ENCODE measurements at places on chromosomes 7 and 10. TPM values are rescaled to one million over a fixed set of nuclear protein-coding genes. Genes with fewer than 3 reads are reported as not detected.

GRCh38 chr10:3763852-3764625, 21.0 kb downstream of the KLF6 start:
- H3K36me3 ChIP-seq: no peaks in the 10 kb centered on the region
- H3K4me1 ChIP-seq: peaks cover 31% of the 10 kb centered on the region
- no peaks in the 10 kb centered on the region for H3K27me3 ChIP-seq
- H3K4me3 ChIP-seq: no peak overlapping the region

- DNase-seq: no peak
- no peaks in the 10 kb centered on the region for H3K4me1 ChIP-seq
- H3K4me3 ChIP-seq: no peak overlapping the region
- H3K27me3 ChIP-seq: no peaks in the 10 kb centered on the region
Measured at GRCh38 chr7:110564246-110564645, 526.7 kb upstream of the LRRN3 start.

DNA sequence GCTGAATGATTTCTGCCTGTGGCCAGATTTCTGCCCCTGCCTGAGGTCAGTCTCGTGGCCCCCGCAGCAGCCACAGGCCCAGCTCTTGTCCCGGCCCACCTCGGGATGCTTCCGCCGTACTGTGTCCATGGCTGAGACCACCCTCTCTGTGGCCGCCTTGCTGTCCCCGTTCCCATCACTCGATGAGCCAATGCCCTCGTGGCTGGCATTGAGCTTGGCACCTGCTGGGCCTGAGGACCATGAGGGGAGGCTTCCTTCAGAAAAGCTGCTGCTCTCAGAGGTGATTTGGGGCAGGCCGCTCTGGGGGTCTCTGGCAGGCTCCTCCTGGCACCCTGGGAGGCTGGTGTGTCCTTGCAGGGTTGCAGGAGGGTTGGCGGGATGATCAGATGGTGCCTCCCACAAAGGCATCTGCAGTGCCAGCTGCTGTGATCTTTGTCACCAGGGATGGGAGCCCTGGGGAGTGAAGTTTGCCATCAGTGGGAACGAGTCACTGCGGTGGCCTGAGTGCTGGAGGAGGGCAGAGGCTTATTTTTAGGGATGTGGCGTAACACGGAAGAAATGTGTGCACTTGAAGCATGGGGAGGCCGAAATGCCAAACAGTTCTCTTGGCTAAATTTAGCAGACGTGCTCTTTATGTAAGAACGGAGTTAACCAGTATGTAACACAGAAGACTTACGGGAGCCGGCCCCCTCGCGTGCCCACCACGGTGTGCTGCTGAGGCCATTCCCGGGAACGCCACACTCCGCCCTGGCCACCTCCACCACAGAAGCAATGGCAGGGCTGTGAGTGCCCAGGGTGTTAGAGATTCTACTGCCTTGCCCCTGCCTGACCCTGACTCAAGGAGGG, 47.7 kb downstream of the VIPR2 start:
- H3K4me3 ChIP-seq: no peak overlapping the region
- no peaks in the 10 kb centered on the region for H3K4me1 ChIP-seq
- H3K27me3 ChIP-seq: no peaks in the 10 kb centered on the region
- H3K36me3 ChIP-seq: no peaks in the 10 kb centered on the region

DNA sequence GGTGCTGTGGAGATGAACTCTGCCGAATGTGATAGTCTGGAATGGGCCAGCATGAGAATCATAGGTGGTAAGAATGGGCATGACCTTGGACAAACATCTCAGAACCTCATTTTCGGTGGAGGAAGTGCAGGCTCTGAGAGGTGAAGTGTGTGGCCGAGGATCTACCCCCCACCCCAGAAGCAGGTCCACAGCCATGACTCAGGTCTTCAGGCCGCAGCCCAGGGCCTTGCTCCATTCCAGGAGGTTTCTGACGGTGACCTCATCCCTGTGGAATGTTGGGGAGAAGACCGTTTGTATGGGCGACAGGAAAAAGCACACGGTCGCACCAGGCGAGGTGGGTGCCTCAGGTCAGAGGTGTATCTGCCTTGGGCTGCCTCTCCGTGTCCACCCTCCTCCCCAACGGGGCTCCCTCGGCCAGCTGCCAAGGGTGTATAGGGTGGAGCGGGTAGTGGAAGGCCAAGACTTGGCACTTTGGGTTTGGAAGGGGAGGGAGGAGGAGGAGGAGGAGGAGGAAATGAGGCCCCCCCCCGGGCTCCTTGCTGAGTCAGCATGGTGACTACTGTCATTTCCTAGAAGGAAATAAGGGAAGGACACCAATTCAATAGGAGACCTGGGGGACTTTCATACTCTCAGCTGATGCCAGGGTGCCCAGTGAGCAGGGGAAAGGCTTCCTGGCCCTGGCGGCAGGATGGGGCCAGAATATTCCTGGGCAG, 168.0 kb upstream of the RHEB start:
- H3K36me3 ChIP-seq: no peaks in the 10 kb centered on the region
- peaks cover 27% of the 10 kb centered on the region for H3K4me1 ChIP-seq
- H3K27me3 ChIP-seq: no peaks in the 10 kb centered on the region

DNA sequence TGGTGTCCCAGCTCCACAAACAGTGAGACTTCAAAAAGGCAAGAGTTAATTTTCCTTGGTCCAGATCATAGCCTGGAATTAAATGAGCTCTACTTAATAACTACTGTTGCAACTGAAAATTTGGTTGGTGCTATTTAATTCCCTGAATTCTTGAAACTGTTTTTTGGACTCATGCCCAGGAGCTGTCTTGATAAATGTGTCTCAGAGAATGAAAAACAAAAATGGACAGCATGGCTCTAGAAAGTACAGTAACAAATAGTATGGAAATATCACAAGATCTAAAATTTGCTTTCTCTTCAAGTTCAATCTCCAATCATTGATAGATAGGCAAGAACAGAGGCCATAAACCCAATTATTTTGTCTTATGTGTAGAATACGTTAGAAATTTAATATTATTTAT, 42.5 kb downstream of the CCDC71L start:
- H3K4me1 ChIP-seq: no peaks in the 10 kb centered on the region
- no peak overlapping the region for H3K27ac ChIP-seq
- no peak for DNase-seq
- no peaks in the 10 kb centered on the region for H3K36me3 ChIP-seq
- no peak overlapping the region for H3K4me3 ChIP-seq

DNA sequence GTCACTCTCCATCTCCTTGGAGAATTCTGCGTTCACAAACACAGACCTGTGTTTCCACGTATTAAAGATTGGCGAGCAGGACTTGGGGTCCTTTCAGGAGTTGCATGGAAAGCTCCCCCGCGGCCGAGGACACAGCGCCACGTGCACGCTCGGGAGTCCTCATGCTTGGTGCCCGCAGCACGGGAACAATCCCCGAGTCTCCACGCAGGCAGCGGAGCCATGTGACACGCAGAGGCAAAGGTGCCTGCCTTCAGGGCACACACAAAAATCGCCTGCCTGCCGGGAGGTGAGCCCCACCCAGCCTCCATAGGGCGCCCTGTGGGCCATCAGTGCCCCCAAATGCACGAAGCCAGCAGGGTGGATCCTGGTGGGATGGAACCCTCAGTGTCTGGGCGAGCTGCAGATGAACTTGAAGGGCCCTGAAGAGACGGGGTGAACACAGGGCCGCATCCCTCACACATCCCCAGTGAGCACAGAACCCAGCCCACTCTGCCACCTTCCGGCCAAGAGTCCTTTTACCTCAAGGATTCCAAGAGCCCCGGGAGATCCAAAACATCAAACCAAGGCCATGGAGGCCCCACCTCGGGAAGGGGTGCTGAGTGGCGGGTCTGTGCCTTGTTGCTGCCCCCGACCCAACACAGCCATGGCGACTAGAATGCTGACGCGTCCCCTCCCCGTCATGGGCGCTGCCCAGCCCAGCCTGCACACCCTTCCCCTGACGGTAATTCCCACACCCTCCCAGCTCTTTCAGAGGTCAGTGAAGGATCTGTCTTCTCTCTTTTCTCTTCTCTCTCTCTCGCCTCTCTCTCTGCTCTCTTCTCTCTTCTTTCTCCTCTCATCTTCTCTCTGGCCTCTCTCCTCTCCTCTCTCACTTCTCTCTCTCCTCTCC, 55.9 kb downstream of the CFAP46 start:
- H3K36me3 ChIP-seq: no peaks in the 10 kb centered on the region
- no peaks in the 10 kb centered on the region for H3K4me1 ChIP-seq
- H3K4me3 ChIP-seq: no peak overlapping the region
- no peaks in the 10 kb centered on the region for H3K27me3 ChIP-seq

- DNase-seq: no peak
- no peak overlapping the region for H3K27ac ChIP-seq
- no peaks in the 10 kb centered on the region for H3K36me3 ChIP-seq
- H3K27me3 ChIP-seq: peaks cover 85% of the 10 kb centered on the region
Measured at GRCh38 chr10:123621916-123622315, 44.2 kb upstream of the GPR26 start.

ICA1 gene
- total RNA-seq: 16.4 TPM

CASP7 gene
- total RNA-seq: 30.5 TPM

CTAGE6 gene
- total RNA-seq: not detected

All from HCT116 (cell line).